Femur (tissue), 1 donor: ENCODE measurements at places on chromosomes 1 and 21.

DNA sequence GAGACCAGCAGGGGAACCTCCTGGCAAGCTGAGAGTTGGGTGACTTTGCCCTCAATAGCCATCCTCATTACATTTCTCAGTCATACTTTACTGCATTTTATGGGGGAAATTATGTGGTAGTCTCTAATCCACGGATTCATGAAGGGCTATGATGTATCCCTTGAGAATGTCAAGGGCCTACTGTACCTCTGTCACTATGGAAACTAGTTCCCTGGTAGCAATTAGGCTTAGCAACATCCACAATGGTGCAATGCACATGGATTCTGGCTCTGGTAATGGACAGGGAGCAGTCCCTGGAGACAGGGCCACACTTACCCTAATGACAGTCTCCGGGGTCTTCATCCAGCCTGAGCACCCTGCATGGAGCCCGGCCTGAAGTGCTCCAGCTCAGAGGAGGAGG lies 26.5 kb downstream of the LRRN2 start:
- no peak for DNase-seq

GRCh38 chr1:85692730-85693314 lies 15.4 kb downstream of the ZNHIT6 start:
- no peak for DNase-seq

- DNase-seq, result no peak
These were observed 67.3 kb upstream of the MAP10 start for GRCh38 chr1:232737917-232738316.

DNA sequence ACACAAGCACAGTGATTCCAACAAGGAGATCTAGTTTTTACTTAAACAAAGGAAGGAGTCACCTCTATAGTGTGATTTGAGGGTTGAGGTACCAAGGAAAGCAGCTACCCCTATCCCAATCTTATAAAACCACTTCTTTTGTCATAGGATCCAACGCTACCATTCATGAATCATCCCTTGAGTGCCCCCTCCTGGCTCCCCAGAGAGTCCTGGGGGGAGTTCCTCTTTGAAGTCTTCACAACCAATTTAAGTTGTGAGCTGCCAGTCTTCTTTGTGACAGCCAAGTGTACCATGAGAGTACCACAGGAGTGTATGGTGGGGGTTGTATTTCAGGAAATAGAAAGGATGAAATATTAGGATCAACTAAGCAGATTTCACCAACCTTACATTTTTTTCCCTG lies 39.1 kb upstream of the NHLH2 start:
- no peak for DNase-seq
